ENCODE measurements at places on chromosomes 1 and 21.

GRCh38 chr1:214718724-214719123 is 115.7 kb downstream of the CENPF start:
- DNase-seq: no peak

- no peak for DNase-seq
These were observed 50.2 kb downstream of the UBE4B start for GRCh38 chr1:10082785-10083479.

- no peak for DNase-seq
These were observed 21.9 kb downstream of the ERG start for GRCh38 chr21:38476385-38476784.

GRCh38 chr1:214289574-214290272 is 8.8 kb downstream of the SMYD2 start:
- DNase-seq: no peak

GRCh38 chr1:52659356-52659755 is 26.4 kb downstream of the SHISAL2A start:
- no peak for DNase-seq

DNA sequence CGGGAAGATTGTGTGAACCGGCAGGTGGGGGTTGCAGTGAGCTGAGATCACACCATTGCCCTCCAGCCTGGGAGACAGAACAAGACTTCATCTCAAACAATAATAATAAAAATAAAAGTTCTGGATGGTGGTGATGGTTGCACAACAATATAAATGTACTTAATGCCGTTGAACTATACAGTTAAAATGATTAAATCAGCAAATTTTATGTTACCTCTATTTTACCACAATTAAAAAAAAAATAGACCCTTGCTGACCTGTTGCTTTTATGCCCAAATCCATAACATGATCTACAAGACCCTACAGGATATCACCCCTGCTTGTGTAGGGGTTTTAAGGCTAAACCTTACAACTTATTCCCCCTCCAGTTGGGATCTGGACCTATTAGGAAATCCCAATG is 11.8 kb upstream of the PDIK1L start:
- DNase-seq: no peak

- DNase-seq: no peak
These were observed 33.7 kb upstream of the FOXO6 start for GRCh38 chr1:41327383-41327999.
